ENCODE measurements at places on chromosomes 16 and 17.
A peak's percentile ranks its signal among the peaks of the same experiment; 100 is the strongest.

- no peak for DNase-seq
Observed at GRCh38 chr17:40852364-40852763, 14.7 kb downstream of the KRT12 start.

DNA sequence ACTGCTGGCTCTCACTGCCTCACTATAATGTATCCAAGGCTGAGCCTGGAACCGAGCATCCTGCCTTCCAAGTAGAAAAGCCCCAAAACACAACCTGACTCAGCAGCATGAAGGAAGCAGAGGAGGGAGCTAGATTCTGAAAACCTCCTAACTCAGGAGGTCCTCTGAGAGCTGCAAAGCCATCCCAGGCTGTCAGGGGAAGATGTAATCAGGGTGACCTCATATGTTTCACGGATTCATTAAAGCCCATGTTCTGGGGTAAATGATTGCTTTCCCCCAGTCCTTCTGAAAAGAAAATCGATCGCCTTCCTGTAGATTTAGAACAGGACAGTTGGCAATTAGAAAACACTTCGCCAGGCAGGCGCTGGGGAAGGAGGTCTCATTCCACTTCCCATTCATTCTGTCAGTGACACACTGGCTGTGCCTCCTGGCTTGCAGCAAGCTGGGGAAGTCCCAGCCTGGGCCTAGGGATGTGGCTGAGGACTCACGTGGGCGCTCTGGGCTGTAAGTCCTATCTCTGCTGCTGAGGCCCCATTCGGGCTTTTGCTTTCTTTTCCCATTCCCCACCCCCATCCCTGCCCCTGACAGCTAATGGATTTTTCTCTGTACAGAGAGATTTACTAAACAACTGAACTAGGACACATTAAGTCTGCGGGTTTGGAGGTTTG lies 75.7 kb upstream of the TMEM132E start:
- no peak for DNase-seq

GRCh38 chr16:24921229-24921628 lies 75.5 kb downstream of the SLC5A11 start:
- DNase-seq, result no peak

- no peak for DNase-seq
Observed at GRCh38 chr17:17626151-17626805, 34.8 kb upstream of the PEMT start.

DNA sequence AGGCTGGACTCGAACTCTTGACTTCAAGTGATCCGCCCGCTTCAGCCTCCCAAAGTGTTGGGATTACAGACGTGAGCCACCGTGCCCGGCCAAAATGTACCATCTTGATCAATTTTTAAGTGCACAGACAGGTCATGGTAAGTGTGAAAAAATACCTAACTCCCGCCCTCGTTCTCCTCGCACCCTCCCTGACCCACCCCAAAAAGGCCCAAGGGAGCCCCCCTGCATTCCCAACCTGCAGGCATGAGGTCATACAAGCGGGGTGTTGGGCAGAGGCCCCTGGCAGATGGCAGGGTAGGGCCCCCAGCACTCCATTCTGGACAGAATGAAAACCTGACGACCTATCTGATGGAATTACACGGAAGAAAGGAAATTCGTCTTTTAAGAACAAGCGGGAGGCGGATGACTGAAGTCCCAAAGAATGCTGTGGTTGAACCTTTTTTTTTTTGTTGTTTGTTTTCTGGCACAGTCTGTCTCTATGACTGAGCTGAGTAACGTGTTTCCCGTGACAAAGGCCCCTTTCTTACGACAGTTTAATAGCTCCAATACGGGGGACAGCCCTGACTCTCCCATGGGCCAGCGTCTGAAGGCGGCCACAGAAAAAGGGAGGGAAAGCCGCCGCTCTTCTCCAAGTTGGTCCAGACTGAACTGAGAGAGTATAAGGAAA lies 376.4 kb downstream of the SLC39A11 start:
- no peak for DNase-seq

DNA sequence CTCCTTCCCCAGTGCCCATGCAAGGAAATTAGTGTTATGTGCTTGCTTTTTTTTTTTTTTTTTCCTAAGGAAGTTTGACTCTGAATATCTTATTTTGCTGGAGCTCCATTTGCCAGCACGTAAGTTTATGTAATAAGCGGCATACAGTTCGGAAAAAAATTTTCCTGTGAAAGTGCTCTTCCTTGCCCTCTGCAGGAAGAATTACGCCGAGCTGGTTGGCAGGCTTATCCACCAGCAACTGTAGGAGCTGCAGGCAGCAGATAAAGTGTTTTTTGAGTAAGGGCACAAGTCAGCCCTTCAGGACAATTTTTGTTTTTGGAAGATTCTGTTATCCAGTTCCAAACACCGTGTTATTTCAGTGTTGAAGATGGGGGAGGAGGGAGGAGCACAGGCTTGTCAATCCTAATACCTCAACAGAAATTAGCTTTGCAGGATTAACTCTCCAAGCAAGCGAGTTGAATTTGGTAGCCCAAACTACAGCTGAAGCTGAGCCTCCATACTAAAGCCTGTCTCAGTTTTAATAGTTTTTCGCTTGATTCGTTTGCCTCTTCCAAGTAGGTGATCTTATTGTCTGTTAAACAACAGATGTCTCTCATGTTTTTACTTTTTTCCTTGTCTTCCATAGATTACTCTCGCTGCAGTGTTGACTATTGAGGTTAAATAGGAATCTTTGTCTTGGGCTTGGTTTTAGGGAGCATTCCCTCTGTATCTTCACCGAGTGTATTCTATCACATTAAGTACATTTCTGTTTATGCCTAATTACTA lies 1.1 kb downstream of the SPECC1 start:
- DNase-seq, result peak; percentile 95

- peak; percentile 46 for DNase-seq
Observed at GRCh38 chr17:46191322-46192188, 1.7 kb downstream of the KANSL1 start.

GRCh38 chr16:81280393-81280792 lies 34.4 kb upstream of the GAN start:
- no peak for DNase-seq

GRCh38 chr17:2030779-2031163 lies 818 bp downstream of the DPH1 start:
- DNase-seq, result no peak

GRCh38 chr16:8567355-8568230 lies 22.7 kb downstream of the TMEM114 start:
- DNase-seq, result peak; percentile 81

GRCh38 chr16:20887207-20887606 lies 13.0 kb downstream of the DCUN1D3 start:
- DNase-seq, result no peak

DNA sequence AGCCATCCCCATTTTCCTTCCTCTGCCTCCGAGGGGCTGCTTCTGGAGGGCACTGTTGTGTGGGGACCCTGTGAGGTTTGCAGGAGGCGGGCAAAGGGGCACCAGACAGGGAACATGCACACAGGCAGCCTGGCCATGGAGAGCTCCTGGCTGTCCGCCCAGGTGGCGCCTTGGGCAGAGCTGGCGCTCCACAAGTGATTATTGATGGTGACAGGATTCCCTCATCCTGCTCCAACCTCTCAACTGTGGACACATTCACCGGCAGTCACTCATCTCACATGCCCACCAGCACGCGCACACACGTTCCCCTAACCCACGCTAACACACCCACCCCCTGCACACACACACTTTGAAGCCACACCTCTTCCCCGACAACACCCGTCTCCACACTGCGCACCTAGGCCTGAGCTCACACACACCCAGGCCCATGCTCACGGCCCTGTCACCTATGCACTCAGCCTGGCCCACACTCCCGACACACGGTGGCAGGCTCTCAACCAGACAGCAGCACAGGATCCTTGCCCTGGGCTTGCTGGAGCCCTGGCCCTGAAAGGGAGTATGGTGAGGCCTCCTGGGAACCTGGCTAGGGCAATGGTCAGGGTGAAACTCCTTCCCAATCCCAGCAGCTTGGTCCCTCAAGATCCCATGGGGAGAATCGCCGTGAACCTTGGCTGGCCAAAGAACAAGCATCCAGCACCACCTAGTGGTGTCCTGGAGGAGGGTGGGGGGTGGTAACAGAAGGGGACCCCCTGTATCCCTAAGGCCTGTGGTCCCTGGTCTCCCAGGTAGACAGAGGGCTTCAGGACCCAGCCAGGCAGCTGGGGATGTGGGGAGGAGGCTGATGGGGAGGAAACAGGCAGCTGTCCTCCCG lies 3.6 kb downstream of the PNMT start:
- no peak for DNase-seq

GRCh38 chr16:90020260-90020837 lies 1.1 kb upstream of the DBNDD1 start:
- DNase-seq, result no peak

GRCh38 chr16:87495578-87496446 lies 3.0 kb upstream of the ZCCHC14 start:
- no peak for DNase-seq

GRCh38 chr16:1590366-1590765 lies 21.5 kb downstream of the IFT140 start:
- DNase-seq, result no peak

DNA sequence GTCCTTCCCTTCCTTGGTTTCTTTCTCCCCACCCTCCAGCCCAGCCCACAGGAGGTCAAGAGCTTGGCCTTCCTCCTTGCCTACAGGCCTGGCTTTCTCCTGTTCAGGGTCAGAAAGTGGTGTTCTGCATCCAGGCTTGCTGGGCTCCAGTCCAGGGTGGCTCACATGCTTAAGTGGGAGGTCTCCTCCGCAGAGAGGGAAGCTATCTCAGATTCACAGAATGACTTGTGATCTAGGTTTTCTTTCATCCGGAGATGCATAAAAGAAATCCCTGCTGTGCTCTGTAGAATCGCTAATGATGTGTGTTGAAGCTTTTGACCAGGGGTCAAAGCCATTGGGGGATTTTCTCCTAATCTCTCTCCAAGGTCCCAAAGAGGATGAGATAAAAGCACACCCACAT lies 382.3 kb upstream of the EEF2KMT start:
- no peak for DNase-seq

- DNase-seq, result no peak
Observed at GRCh38 chr17:66983414-66984021, 19.0 kb downstream of the CACNG4 start.

DNA sequence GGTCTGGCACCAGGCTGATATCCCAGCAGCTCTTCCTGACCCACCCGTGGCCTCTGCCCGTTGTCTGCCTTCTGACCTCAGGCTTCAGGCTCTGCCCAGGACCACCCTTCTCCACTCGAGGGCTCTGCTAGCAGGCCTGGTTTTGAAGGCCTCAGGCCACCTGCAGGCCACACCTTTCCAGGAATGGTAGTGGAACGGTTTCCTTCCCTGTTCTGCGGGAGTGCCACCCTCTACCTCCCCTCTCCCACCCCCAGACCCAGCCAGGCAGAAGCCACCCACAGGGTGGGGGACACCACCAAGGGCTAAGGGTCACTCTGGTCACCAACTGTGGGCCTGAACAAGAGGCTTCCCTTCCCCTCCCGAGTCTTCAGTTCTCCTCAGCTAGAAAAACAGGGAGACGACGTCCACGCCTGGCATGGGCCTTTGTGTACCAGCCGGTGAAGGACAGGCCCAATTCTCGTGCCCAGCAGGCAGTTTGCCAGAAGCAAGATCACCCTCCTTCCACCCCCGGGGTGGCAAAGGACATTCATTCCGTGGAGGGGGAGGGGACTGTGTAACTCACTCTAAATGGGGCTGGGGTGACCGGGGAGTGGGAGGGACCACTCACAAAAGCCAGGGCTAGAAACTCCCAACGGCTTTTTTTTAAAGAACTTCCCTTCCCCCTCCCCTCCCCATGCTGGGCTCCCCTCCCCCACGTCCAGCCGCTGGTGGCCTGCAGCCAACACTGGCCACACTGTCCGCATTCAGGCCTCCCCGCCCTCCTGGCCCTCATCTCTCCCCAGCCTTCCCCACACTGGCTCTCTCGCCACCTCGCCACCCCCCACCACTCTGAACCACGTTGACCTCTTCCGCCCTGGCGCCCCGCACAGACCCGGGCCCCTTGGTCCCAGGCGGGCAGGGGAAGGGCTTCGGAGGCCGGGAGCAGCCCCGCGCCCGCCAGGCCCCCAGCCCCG lies 7.7 kb downstream of the CBX4 start:
- DNase-seq, result no peak

GRCh38 chr16:12801511-12802042 lies 2.1 kb downstream of the CPPED1 start:
- no peak for DNase-seq

DNA sequence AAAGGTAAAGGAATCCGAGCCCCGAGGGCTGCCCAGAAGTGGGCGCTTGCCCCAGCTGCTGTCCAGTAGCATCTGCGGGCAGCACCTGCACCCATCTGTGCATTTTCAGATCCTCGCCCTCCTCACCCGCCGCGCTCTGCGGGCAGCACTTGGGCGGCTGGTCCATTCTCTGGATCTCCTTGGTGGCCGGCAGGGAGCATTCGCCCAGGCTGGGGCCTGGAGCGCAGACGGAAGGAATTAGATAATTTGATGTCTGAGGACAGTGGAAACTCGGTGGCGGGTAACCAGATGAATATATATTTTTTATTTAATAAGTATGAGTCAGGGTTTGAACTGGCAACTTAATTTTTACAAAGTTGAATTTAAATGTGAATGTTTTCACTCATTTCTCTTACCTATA lies 88.5 kb downstream of the NPIPB11 start:
- no peak for DNase-seq

GRCh38 chr17:44197980-44198720 lies 1.5 kb downstream of the ATXN7L3 start:
- peak; percentile 50 for DNase-seq

DNA sequence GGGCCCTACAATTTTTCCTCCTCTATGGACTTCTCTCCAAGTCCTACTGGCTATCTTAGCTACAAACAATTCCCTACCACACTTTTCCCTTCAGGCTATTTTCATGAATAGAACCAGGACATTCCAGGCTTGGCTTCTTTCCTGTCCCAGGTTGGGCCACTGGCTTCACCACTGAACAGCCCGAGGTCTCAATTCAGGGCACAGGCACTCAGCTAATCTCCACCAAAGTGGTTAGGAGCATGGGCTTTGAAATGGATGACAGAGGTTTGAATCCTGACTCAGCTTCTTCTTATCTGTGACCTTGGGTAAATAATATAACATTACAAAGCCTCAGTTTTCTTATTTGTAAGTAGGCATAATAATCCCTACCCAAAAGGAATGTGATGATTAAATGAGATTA lies 50.9 kb upstream of the ZNF629 start:
- peak; percentile 2 for DNase-seq

DNA sequence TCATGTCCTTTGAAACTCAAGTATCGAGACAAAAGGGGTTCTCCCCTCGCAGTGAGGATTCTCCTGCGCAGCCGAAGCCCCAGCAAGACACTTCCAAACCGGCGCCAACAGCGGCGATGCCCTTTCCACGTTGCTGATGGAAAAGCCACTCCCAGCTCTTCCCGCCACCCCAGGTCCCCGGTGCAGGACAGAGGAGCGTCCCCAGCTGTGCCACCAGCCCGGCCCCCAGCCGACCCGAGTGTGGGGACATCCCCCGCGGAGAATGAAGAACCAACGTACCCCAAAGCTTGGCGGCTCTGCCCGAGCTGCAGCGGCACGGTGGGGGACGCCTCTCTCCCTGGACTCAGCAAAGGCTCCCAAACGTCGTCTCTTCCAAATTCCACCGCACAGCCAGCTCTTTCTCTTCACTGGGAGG lies 573 bp downstream of the CHST6 start:
- no peak for DNase-seq

GRCh38 chr17:59600169-59600568 lies 19.5 kb upstream of the CLTC start:
- DNase-seq, result no peak

All from hematopoietic multipotent progenitor cell treated with erythropoietin and hydrocortisone succinate and interleukin-3 and kit ligand, for 15 days (in vitro differentiated cells).